ENCODE measurements at places on chromosomes 6 and 20.

DNA sequence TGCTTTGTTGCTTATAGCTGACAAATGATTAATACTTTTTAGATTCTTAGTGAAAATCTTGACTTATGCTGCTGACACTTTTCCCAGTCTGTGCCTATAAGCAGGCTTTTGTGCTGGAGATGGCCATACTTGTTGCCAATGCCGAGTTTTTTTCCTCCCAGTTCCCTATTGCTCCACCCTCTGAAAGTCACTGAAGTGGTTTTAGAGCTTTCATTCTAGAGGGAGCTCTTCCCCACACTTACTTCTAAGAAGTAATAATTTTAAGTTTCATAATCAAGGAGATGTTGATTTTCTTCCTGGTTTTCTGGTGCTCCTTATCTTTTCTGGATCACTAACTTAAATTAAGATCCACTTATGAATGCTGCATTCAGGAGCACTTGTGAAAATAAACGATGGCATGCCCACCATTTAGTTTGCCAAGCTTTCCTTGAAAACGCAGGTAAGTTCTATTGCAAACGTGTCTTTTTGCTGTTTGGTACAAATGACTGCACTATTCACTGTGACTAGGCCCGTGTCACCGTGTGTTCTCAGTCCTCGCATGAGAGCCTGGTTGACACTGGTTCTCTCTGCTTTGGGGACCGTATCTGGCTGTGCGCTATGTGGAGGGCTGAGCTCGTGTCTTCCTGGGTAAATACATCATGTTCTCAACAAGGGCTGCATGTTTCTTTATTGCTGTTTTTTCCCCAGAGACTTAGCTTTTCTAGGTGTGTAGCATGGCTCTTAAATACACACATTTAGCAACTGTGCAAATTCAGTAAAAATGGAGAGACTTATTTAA, 50.2 kb downstream of the GFRA4 start:
- DNase-seq: peak; percentile 9

DNA sequence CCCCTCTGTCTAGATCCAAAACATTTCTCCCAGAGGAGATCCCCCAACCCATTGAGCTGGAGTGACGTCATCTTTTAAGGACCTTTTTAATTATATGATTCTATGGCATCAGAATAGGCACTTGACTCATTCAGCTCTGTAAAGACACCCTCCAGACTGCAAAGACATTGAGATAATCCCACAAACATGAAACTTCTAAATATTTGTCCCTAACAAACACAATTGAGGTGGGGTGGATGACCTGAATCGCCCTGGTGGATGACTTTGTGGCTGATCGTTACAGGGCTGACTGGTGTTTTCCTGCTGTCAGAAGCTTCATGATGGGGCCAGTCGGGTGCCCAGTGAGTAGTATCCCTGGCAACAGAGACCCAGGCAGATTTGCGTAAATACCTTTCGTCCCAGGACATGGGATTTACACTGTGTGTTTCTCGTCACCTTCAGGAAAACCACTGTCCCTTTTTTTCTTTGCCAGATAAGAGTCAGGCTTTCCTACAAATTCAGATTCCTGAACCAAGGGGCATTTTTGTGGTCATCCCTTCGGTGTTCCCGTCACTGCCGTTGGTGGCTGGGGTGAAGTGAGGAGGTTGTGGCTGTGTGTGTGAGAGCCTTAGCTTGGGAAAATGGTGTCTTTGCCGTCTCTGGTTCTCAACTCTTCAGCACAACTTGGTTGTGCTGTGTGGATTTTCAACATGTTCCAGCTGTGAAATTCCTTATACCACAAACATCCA, 5.3 kb upstream of the PCK1 start:
- no peak for DNase-seq

- DNase-seq: no peak
These were observed 66.6 kb downstream of the AKAP12 start for GRCh38 chr6:151306269-151306783.

GRCh38 chr6:43773050-43773979, 3.3 kb downstream of the VEGFA start:
- DNase-seq: no peak

DNA sequence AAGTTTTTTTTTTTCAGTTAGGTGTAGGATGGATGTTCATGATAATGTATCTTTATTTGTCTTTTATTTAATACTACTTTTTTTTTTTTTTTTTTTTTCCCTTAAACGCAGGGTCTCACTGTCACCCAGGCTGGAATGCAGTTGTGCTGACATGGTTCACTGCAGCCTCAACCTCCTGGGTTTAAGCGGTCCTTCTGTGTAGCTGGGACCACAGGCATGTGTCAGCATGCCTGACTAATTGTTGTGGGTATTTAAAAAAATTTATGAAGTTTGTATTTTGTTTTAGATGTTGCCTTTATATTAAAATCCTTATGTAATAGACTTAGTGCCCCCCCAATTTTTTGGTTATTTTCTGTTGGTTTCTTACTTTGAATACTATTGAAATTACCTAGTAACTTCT, 42.6 kb downstream of the NCOA3 start:
- DNase-seq: no peak

GRCh38 chr20:46634528-46634927, 16.7 kb downstream of the SLC13A3 start:
- DNase-seq: no peak

DNA sequence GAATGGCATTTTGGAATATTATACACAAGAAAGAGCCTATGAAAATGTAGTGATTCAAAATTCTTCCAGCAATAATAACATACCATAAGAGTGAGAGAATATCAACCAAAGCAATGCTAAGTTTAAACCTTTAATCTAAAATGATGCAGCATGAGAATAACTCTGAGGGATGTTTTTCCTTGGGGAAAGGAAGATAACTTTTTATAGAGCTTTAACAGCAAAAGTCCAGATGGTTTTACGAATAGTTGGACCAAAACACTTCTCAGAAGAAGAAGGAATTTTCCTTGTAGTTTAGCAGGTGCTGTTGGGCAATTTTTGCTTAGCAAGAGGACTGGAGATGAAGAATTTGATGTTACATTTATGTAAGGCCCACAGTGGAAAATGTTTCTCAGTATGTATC, 1503.2 kb downstream of the HACE1 start:
- no peak for DNase-seq

- DNase-seq: no peak
These were observed 8.9 kb upstream of the CHD6 start for GRCh38 chr20:41627001-41627495.

GRCh38 chr6:114783083-114783482, 440.3 kb upstream of the HS3ST5 start:
- DNase-seq: no peak

DNA sequence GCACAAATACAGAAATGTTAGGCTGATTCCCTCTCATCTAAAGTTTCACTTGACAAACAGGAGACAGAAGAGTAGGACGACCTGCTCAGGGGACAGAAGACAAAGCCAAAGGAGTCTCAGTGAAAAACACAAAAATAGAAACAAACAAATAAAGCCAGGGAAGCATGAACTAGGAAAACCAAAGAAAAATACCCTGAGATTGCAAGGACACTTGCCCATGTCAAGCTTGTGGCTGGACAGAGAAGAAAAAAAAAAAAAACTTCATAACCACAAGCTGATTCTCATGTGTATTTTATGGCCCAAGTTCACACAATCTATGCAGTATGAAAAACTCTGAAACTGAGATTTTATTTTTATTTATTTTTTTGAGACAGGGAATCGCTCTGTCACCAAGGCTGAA, 85.6 kb upstream of the BEND6 start:
- DNase-seq: no peak

GRCh38 chr6:220721-221475, 71.4 kb upstream of the DUSP22 start:
- DNase-seq: no peak

DNA sequence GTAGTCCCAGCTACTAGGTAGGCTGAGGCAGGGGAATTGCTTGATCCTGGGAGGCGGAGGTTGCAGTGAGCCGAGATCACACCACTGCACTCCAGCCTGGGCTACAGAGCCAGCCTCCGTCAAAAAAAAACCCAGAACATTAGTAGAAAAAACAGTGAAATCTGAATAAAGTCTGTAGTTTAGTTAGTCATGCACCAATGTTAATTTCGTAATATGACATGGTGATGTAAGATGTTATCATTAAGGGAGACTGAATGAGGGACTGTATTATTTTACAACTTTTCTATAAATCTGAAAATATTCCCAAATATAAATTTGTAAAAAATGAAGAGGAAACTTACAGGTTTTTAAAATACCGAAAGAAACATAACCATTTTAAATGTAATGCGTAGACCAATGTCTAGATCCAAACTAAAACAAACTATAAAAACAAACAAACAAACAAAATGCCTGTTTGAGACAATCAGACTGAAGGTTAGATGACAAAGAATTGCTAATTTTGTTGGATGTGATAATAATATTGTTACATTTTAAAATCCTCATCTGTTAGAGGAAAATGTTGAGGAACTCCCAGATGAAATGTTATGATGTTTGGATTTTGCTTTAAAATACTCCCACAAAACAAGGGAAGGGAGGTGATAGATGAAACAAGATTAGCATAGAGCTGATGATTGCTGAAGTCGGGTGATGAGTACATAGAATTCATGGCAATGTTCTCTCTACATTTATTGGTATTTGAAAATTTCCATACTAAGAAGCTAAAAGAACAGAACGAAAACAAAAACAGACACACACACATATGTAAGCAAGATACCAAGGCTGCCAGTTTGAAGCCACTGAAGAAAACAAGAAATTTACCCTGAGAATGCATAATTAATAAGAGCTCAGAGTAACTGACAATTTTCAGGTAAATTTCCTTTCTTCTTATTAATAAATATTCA, 1.8 kb downstream of the GSTA4 start:
- peak; percentile 71 for DNase-seq

- DNase-seq: no peak
These were observed 17.5 kb downstream of the NRN1 start for GRCh38 chr6:5989141-5989723.

DNA sequence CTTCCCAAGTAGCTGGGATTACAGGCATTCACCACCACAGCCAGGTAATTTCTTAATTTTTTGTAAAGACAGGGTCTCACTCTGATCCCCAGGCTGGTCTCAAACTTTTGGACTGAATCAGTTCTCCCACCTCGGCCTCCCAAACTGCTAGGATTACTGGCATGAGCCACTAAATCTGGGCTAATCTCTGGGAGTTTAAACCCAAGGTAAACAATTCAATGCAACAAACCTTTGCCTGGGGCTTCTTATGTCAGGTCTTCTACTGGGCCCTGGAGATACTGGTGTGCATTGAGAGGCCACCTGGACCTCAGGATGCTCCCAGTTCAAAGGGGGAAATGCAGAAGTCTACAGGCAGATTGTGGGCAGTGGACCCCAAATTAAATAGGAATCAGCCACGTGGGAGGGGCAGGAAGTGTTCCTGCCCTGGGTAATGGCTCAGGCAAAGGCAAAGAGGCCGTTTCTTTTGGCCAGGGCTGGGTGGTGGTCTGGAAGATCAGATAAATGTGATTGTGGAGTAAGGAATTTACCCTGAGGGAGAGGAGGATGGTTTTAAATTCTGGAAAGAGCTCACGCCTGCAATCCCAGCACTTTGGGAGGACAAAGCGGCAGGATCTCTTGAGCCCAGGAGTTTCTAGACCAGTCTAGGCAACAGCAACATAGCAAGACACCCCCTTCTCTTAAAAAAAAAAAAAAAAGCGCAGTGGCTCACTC, 1.3 kb upstream of the MYBL2 start:
- DNase-seq: no peak

DNA sequence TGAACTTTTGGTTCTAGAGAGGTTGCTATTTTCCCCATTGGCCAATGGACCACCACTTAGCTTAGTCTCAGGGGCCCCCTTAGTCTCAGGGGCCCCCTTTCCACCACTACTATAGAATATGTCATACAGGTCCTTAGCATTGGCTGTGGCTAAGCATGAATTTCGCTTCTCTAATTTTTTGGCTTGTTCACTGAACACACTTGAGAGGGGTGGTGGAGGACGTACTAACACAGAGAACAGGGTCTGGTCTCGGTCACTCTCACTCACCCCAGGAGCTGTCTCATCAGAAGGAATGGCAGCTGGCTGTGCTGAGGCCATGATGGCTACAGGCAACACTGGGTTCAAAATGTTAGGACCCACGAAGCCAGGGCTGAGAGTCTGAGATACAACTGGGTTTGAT, 30.3 kb downstream of the ZNF318 start:
- no peak for DNase-seq

GRCh38 chr6:139198529-139199288, 63.8 kb downstream of the HECA start:
- DNase-seq: no peak

DNA sequence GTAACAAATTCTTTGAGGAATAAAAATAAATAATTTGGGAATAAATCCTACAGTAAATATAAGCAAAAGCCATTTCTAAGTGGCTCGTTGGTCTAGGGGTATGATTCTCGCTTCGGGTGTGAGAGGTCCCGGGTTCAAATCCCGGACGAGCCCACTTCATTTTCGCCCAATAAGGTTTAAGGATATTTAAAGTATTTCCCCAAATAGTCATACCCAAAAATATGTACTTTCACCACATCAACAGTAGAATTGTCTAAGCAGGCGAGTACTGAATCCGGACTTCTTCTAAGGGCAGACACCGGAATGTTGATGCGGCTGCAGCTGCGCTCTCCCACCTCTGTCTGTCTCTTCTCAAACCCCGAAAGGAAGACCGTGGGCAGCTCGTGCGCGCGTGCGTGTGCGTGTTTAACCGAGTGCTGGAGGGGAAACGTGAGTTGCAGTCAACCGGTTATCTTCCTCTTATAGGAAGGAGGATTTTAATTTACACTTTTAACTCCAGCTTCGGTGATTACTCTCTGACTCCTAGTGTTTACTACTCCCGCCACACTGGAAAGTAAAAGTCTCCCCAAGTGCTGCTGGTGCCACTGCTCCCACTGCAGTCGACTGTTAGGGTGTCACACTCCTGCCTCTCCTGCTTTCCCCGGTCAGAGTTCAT, 155.7 kb upstream of the PRSS16 start:
- peak; percentile 61 for DNase-seq

GRCh38 chr20:11792568-11792953, 125.1 kb upstream of the BTBD3 start:
- DNase-seq: no peak

DNA sequence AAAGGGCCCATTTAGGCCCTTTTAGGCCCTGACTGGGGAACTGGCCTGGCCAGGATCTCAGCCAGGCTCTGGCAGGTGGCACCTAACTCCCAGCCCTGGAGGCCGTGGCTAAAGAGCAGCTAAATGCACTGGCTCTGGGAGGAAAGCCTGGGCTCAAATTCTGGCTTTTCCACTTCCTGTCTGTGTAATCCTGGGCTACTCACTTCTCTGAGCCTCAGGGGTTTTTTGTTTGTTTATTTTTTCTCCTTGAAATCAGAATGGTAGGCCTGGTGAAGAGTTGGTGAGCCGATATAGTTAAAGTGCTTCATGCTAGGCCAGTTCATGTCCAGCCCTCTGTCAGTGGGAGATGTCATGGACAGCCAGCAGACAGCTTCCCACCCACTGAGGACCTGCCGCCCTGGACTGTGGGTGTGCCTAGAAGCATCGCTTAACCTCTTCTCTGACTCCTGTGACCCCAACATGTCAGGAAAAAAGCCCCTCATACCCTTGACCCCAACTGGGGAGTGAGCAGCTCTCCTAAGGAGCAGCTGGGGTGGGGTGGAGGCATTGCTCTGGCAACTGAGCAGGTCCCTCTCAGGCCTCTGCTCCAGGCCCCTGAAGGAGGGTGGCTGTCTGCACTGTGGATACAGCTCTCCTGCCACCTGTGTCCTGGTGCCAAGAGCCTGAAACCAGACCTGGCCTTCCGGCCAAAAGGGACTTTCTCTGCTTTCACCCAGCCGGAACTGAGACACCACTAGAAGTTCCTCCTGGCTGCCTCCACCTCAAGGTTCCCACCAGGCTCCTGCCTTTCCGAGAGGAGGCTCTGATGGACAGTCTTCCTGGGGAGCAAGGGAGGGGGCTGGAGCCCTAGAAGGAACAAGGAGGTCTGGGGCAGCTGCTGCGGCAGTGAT, 57.2 kb upstream of the MYL9 start:
- DNase-seq: no peak

GRCh38 chr20:10524034-10524476, 89.0 kb downstream of the SLX4IP start:
- no peak for DNase-seq
